ENCODE measurements at places on chromosomes 7 and 10. TPM values are rescaled to one million over a fixed set of nuclear protein-coding genes. Genes with fewer than 3 reads are reported as not detected.

DNA sequence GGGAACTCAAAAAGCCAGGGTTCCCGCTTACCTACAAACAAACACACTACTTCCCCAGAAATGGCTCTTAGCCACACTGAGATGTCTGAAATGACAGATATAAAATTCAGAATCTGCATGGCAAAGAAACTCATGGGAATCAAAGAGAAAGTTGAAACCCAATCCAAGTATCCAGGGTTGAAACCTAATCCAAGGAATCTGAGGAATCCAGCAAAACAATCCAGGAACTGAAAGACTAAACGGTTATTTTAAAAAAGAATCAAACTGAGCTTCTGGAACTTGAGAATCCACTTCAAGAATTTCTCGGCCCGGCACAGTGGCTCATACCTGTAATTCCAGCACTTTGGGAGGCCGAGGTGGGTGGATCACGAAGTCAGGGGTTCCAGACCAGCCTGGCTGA is 568.8 kb downstream of the POM121L12 start:
- no peak for DNase-seq

- DNase-seq, result no peak
Observed at GRCh38 chr10:73042130-73042529, 54.5 kb downstream of the P4HA1 start.

Gene COL26A1
- 26.3 TPM for polyA plus RNA-seq

DNA sequence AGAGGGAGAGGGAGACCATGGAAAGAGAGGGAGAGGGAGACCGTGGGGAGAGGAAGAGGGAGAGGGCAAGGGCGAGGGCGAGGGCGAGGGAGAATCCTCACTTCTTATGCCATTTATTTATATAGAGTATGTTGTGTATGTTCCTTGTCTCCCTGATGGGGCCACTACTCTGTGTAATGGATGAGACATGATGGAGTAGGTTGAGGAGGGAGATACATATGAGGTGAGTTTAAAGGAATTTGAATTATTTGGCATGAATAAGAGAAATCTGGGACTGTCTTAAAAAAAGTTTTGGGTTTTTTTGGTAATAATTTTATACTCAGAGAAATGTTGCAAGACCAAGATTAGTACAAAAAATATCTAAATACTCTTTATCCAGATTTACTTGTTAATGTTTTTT is 20.1 kb downstream of the CCSER2 start:
- no peak for DNase-seq

GRCh38 chr7:85719981-85720953 is 533.4 kb upstream of the SEMA3D start:
- DNase-seq, result no peak

Gene DENND2A
- polyA plus RNA-seq, result 41.5 TPM

DNA sequence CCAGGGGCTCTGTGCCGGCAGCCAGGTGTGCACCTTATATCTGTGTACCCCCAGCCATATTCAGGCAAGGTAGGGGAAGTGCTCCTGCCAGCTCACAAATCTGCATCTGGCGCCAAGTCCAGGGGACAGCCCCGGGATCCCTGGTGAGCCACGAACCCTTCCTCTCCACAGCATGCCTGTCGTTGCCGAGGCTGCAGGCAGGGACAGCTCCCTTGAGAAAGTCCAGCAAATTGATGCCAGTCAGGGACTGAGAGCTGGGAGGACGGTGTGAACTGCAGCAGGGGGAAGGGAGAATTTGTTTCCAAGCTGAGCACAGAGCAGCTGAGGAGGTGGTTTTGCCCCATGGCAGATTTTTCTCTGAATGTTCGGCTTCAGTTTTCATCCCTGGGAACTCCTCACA is 919 bp downstream of the PLA2G12B start:
- DNase-seq, result no peak

Gene TBL2
- polyA plus RNA-seq, result 40.1 TPM

GRCh38 chr10:85026878-85027467 is 698.6 kb downstream of the CCSER2 start:
- no peak for DNase-seq

DNA sequence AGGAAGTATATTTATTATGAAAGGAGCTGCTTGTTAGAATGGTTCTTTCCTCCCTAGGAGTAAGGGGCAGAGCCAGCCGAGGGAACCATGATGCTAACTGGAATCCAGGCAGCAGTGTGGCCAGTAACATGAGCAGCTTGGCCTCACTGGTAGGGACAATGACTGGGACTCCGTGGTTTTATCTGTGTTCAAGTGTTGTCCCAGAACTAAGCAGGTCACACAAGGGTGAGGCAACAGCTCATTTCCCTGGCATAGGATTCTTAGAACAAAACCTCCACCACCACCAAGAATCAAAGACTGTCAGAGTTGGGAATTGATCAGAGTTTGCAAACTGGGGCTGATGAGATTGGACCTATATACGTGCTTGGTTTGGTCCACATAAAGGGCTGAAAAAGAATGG is 138.9 kb upstream of the COBL start:
- no peak for DNase-seq

GRCh38 chr7:70614237-70615045 is 517.5 kb upstream of the GALNT17 start:
- no peak for DNase-seq

DNA sequence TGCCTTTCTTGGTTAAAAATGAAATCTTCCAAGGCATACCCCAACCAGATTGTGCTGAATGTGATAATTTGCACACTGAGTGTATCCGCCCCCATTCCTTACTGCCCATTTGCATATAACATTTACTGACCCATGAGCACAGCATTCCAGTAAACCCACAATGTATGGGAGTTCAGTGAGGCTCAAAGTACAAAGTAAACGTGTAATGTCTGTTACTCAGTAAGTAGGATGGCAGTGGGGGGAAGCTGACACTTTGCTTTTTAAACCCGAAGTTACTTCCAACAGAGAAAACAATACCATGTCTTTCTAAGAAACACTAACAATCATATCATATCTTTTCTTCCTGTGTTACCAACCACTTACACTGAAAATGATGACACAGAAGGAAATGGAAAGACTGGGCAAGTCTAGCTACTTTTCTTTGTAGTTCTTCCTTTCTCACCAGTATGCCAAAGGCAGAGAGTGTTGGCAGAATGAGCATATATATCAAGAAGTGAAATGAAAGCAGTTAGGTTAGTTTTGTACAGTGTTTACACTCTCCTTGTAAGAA is 27.1 kb upstream of the SOSTDC1 start:
- DNase-seq, result no peak

DNA sequence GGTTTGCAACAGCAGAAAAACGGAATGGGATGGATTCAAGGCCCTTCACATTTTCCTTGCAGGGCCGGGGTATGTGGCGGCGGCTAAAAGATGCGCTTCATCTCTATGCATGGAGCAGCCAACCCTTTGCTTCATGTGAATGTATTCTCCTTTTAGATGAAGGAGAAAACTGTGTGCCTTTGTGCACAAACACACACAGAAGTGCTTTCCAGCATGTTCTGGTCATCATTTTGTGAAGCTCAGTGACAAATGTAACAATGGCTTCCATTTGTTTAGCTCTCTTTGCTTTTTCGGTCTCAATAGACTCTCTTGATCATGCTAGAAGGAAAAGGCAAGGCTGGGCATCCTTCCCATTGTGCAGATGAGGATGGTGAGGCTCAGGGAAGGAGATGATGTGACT is 161.7 kb upstream of the MKI67 start:
- DNase-seq, result no peak

DNA sequence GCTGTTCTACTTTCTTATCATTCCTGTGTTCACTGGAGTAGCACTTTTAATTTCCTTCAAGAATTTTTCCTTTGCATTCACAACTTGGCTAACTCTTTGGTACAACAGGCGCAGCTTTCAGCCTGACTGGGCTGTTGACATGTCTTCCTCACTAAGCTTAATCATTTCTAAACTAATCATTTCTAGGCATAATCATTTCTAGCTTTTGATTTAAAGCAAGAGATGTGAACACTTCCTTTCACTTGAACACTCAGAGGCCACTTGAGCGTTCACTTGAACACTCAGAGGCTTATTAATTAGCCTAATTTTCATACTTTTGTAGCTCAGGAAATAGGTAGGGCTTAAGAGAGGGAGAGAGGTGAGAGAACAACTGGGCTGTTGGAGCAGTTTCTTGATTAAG is 15.9 kb downstream of the C10orf90 start:
- no peak for DNase-seq

Gene SNCG
- polyA plus RNA-seq, result 16.2 TPM

Gene SEMA3D
- polyA plus RNA-seq, result 34.6 TPM

Gene CPA2
- 0.38 TPM for polyA plus RNA-seq

DNA sequence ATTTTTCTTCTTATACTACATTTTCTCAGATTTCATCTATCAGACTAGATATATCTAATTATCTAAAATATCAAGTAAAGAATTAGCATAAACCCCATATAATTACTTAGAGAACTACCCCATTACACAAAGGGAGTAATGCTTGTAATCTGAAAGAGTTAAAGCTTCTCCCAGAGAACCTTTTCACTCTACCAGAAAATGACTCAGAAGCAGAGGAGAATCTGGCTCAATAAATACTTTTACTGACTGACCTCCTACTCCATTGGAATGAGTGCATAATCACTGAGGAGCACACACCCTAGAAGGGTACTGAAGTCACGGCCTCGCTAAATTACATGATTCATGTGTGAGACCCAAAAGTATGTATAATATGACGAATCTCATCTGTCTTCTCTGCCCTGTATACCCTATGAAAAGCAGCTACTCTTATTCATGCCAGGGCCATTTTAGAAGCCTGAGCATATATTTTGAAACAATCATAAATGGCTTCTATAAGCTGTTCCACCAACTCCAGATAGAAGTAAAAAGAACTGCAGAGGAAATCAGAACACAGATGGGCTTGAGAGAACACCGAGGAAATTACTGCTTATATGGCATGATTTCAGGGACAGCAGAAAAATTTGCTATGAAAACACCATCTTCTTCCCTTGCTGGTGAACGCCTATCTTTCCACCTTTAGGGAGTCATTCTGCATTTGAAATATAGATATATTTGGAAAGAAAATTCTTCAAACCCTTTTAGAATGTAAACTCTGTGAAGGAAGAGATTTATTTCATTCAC is 32.7 kb downstream of the DNMBP start:
- DNase-seq, result no peak

- DNase-seq, result no peak
Observed at GRCh38 chr7:131518626-131519025, 37.8 kb downstream of the PODXL start.

- no peak for DNase-seq
Observed at GRCh38 chr7:152074673-152075072, 49.2 kb downstream of the GALNT11 start.

Gene FRAT1
- polyA plus RNA-seq, result 4.3 TPM

DNA sequence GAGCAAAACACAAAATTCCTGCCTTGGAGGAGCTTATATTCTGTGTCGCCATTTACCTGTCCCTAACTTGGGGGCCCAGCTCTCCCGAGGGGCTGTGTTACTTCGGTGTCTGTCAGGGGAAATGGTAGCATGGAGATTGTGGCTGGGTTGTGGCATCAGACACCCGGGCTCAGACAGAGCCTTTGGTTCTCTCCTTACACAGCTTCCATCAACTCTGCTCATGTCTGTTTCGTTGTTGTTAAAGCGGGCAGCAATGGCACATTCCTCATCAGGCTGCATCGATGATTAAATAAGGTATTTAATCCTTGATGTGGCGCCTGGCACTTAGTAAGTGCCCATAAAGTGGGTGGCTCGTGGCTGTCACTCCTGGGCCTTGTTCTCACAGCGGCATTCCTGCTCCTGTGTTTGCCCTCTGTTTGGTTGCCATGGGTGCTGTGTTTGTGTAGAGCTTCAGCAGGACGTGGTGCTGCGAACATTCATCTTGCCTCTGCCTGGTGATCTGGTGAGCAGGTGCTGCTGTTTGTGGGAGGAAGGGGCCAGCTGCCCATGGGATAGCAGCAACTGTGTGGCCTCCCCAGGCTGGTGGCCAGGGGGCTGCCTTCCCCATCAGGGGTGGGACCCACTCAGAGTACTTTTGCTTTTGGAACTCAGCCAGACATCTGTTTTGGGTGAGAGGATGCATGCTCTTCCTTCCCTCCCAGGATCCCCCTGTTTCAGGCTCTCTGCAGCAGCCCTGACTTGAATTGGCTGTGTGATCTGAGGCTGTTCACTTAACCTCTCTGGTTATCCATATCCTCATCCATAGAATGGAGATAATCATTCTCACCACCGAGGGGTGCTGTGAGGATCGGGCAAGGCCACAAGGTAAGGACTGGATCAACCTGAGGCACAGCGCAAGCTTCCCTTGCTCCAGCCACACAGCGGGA is 207.2 kb upstream of the SVIL start:
- DNase-seq, result no peak

GRCh38 chr10:95423164-95424005 is 132.6 kb upstream of the PDLIM1 start:
- no peak for DNase-seq

GRCh38 chr7:131328377-131329175 is 900 bp downstream of the MKLN1 start:
- DNase-seq, result peak; percentile 62

GRCh38 chr10:110360857-110361474 is 56.2 kb upstream of the SMNDC1 start:
- DNase-seq, result no peak

Gene ZCWPW1
- 6.1 TPM for polyA plus RNA-seq

Gene CDC14C
- not detected for polyA plus RNA-seq

DNA sequence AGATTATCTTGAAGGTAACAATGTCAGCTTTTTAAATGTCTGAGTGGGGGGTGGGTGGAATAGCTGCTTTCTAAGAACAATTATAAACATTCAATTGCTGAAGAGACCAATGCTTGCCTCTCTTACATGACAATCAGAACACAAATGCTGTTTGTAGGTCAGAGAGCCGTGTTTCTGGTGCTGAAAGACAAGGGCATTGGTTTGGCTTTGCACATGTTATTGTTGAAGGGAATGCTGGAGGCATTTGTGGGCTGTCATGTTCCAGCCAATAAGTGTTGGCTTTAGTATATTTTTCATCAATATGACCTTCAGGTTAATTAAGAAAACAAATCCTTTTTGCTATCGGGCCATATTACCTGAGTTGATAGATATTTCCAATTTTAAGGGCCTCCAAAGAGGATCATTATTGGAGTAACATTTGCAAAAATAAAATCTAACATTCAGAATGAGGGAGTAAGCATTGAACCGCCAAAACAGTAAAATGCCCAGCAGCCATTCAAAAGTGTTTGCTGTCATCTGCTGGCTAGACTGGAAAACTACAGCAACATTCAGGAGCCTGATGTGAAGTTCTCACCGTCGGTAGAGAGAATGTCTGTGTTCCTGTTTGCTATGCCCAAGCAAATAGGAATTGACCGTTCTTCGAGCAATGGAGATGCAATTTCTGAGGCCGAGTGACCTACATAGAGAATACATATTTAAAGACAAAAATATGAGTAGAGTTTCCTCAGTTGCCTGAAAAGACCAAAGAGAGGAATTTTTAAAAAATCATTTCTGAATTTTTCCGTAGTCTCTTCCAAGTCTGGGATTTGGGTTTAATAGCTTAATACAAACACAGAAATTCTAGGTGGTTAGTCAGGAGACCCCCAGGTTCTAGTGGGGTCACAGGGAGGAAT is 118.9 kb downstream of the APBB1IP start:
- DNase-seq, result no peak

DNA sequence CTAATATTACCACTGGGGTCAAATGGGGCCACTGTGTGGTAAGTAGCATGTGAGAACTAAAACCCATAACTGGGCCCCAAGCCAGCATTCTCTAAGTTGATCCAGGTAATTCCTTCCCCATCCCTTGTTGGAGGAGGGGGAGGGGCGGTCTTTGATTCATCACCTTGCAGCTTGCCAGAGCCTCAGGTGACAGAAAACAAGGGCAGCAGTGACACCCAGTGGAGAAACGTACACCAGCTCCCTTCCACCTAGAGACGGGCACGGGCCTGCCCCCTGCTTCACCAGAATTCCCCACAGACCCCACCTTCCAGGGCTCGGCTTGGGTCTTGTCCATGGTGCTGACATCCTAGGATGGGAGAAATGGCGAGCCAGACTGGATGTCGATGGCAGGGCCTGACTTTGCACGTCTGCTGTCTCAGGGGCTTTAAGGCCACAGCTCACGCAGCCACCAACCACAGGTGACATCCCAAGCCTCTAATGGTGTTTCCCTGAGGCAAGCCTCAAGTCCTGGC is 102.0 kb downstream of the STRA8 start:
- DNase-seq, result peak; percentile 72
